Stimulated activated CD4-positive, alpha-beta T cell treated with anti-CD3 and anti-CD28 coated beads, Interleukin-1b, Interleukin-23, amount 100 ng/mL, for 24 hours (primary cell): ENCODE measurements at places on chromosomes 7 and 10.

DNA sequence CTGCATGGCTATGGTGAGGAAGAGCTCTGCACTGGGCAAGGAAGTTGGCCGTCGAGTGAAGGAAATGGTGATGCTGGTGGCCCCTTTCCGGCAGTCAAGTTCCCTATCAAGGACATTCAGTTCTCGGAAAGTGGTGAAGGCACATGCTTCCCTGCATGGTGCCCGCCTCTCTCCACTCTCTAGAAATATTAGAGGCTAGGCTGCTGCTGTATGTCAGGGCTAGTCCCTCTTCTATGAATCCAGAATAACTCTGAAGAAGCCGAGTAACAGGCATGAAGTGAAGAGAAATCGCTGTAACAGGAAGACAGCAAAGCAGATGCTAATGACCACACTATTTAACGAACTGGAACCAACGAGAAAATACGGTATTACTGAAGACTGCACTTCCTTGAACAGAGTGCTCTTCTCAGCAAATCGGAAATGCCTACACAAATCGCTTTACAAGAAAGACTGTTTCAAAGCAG, 5.4 kb downstream of the IDI1 start:
- no peak for DNase-seq

DNA sequence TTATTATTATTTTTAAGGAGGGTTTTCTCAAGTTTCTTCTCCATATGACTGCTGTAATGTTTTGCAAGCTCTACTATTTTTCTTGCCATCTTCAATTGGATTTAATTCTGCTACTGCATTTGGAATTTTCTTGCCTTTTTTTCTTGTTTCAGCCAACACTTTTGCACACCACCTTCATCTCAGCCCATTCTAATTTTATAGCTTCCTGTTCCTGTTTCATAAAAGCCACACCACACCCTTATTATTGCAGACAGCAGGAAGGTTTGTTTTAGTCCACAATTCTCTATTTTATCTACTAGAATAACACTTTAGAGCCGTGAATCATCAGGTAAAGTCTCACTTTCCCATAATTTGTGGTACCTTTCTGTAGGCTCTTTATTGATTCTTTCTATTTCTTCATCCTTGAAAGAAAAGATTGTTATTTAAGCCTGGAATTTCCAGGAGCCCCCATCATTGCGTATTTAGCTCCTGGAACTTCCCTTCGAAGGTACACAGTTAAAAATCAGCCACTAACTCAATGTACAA, 209.3 kb upstream of the TBX20 start:
- DNase-seq, result no peak

DNA sequence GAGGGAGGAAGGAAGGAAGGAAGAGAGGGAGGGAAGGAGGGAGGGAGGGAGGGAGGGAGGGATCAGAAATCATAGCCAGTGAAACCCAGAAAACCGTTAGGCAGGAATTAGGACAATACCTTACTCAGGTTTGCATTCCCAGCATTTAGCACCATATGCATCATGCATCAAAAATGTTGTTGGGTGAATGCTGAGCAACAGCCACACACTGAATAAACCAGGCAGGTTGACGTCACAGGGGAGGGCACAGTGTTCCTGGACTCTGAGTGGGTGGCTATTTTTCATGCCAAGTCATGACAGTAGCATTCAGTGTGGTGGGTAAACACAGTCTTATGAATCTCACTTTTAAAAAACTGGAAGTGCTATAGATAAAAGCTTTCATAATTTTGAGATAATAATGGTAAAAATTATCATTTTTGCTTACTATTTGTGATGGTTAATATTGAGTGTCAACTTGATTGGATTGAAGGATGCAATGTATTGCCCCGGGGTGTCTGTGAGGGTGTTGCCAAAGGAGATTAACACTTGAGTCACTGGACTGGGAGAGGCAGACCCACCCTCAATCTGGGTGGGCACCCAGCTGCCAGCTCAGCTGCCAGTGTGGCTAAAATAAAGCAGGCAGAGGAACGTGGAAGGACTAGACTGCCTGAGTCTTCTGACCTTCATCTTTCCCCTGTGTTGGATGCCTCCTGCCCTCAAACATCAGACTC, 199.1 kb upstream of the PRKCQ start:
- no peak for DNase-seq

GRCh38 chr10:118965645-118966044, 63.9 kb upstream of the NANOS1 start:
- no peak for DNase-seq

DNA sequence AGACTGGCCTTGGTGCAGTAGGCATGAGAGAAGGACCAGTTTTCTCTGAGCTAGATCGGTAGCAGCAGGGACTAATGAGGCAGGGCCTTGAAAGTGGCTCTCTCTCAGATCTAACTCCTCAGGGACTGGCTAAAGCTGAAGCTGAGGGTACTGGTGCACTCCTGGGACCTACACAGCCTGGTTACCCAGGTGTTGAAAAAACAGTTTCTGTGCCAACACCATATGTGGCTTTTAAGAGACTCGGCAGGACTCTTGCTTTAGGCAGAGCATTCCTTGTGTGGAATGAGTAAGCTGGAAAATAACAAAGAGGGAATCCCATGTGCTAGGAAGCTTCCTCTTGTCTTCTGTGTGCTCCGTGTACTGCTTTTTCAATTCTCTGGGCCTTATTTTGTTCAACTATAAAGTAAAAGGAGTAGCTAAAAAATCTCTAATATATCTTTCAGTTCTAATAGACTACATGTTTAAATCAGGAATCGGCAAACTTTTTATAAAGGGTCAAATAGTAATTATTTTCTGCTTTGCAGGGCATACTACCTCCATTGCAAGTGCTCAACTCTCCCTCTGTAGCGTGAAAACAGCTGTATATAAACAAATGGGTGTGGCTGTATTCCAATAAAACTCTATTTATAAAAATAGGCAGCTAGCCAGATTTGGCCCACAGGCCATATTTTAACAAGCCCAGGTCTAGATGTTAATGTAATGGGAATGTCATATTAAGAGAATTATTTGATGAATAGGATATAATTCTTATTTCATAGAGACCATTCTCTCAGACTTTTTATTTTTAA, 186.1 kb upstream of the KAT6B start:
- DNase-seq, result no peak

- DNase-seq, result no peak
Observed at GRCh38 chr7:26182283-26182682, 18.3 kb downstream of the HNRNPA2B1 start.

- no peak for DNase-seq
Observed at GRCh38 chr7:22447762-22448161, 52.2 kb downstream of the STEAP1B start.
